Right ventricle myocardium inferior (tissue), 1 donor: ENCODE measurements at places on chromosomes 2 and 18. TPM values are rescaled to one million over a fixed set of nuclear protein-coding genes. Genes with fewer than 3 reads are reported as not detected.

- DNase-seq, result no peak
Measured at GRCh38 chr2:88192613-88193012, 22.5 kb downstream of the THNSL2 start.

The NRBP1 gene
- 58.4 TPM for total RNA-seq

The CCDC141 gene
- total RNA-seq, result 116 TPM

GRCh38 chr2:171703574-171704347 is 16.5 kb downstream of the DYNC1I2 start:
- DNase-seq, result no peak

DNA sequence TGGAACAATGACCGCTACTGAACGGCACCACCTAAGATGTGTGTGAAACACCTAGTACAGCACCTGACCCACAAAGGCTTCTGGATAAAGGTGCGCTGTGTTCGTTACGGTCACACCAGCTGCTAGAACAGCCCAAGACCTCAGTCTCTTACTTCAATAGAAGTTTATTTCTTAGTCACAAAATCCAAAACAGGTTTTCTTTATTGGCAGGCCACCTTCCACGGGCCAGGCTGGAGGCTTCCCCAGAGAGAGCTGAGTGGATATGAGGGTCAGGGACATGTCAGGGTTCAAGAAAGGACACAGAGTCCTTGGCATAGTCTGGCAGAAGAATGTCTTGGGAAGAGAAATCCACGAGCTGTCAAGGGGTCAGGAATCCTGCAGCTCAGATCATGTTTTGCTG is 92.2 kb downstream of the COL6A3 start:
- DNase-seq, result no peak
